ENCODE measurements at places on chromosomes 7 and 10. TPM values are rescaled to one million over a fixed set of nuclear protein-coding genes. Genes with fewer than 3 reads are reported as not detected.

The HYAL4 gene
- total RNA-seq, result under 0.01 TPM

The C10orf67 gene
- total RNA-seq, result under 0.01 TPM

The ECHS1 gene
- 76.7 TPM for total RNA-seq

The EBF3 gene
- 33.4 TPM for total RNA-seq

The CFAP69 gene
- total RNA-seq, result 2.6 TPM

The TMEM120A gene
- 35.5 TPM for total RNA-seq

The TDRD1 gene
- total RNA-seq, result 0.52 TPM

The HPSE2 gene
- total RNA-seq, result under 0.01 TPM

The OR2A7 gene
- not detected for total RNA-seq

The ERVW-1 gene
- total RNA-seq, result not detected

The PTPN20 gene
- 3.7 TPM for total RNA-seq

The RAPGEF5 gene
- 29.7 TPM for total RNA-seq

The TRIM50 gene
- 0.52 TPM for total RNA-seq

The SKIDA1 gene
- total RNA-seq, result 2.1 TPM

The GHRHR gene
- not detected for total RNA-seq

The NUTM2E gene
- total RNA-seq, result not detected

The SCIN gene
- total RNA-seq, result 1.0 TPM

The MACC1 gene
- not detected for total RNA-seq

The OGDH gene
- total RNA-seq, result 70.5 TPM

The LOXL4 gene
- 4.2 TPM for total RNA-seq

The CHAT gene
- not detected for total RNA-seq

The FAM170B gene
- not detected for total RNA-seq

The UPK3BL2 gene
- 2.6 TPM for total RNA-seq

The SLC39A12 gene
- under 0.01 TPM for total RNA-seq

The UCMA gene
- total RNA-seq, result 1.6 TPM

The FGFR2 gene
- total RNA-seq, result 11.5 TPM

The TIMM23 gene
- 61.6 TPM for total RNA-seq

The NYAP1 gene
- 3.1 TPM for total RNA-seq

The TMEM130 gene
- 0.52 TPM for total RNA-seq

The CCDC172 gene
- total RNA-seq, result not detected

The XRCC2 gene
- total RNA-seq, result 1.6 TPM

The DHX32 gene
- total RNA-seq, result 21.9 TPM

The ARHGEF35 gene
- total RNA-seq, result 1.6 TPM

The WNT8B gene
- not detected for total RNA-seq

The SFRP5 gene
- total RNA-seq, result 1.6 TPM

The INPP5A gene
- total RNA-seq, result 50.6 TPM

The COL1A2 gene
- 6,663 TPM for total RNA-seq

The MCU gene
- total RNA-seq, result 95.0 TPM

The ABCB4 gene
- total RNA-seq, result under 0.01 TPM

The SFTPA1 gene
- total RNA-seq, result not detected

The CNPY1 gene
- total RNA-seq, result 0.52 TPM

The PAPSS2 gene
- total RNA-seq, result 8.9 TPM

The ZPBP gene
- not detected for total RNA-seq

The FKBP9 gene
- 176 TPM for total RNA-seq

The NAT16 gene
- total RNA-seq, result not detected

The PIP gene
- not detected for total RNA-seq

The SOSTDC1 gene
- 8.4 TPM for total RNA-seq

The DENND2A gene
- 32.4 TPM for total RNA-seq

The SFXN2 gene
- 4.2 TPM for total RNA-seq

The FFAR4 gene
- 0.52 TPM for total RNA-seq

The ANKRD30A gene
- total RNA-seq, result not detected

The PNLIPRP2 gene
- not detected for total RNA-seq

The ACTL6B gene
- not detected for total RNA-seq

The FANK1 gene
- total RNA-seq, result not detected

The ZNF239 gene
- 9.4 TPM for total RNA-seq

The JMJD1C gene
- total RNA-seq, result 90.8 TPM

The ETV1 gene
- total RNA-seq, result 6.3 TPM

The FOXI2 gene
- not detected for total RNA-seq

The NEBL gene
- total RNA-seq, result 6.8 TPM

The OR2AE1 gene
- not detected for total RNA-seq

All from skeletal muscle tissue (tissue), 5 donors.